Adipocyte (in vitro differentiated cells): ENCODE measurements at places on chromosomes 13 and 19.

DNA sequence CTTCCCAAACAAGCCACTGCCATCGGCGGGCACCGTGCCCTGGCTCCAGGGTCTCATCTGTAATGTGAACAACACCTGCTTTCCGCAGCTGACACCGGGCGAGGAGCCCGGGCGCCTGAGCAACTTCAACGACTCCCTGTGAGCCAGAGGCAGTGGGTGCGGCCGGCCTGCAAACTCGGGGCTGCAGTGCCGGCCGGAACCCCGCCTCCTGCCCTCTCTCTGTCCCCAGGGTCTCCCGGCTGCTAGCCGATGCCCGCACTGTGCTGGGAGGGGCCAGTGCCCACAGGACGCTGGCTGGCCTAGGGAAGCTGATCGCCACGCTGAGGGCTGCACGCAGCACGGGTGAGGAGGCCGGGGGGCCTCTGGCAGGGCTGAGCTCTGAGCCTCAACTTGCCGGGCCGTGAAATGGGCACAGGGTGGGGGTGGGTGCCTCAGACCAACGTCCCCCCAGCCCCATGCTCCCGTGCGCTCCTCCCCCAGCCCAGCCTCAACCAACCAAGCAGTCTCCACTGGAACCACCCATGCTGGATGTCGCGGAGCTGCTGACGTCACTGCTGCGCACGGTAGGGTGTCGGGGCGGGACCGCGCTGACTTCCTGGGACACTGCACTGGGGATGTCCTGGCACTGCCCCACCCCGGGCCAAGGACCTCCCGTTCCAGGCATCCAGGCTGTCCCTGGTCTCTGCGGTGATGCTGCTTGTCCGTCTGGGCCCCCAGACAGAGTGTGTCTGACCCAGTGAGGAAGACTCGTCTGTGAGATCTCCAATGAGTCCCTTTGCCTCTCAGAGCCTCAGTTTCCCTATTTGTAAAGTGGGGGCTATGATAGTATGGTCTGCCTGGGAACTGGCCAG, 2.2 kb downstream of the ABCA7 start:
- DNase-seq, result no peak

- no peak for DNase-seq
Measured at GRCh38 chr19:41868120-41868988, 8.3 kb downstream of the RPS19 start.

- peak; percentile 49 for DNase-seq
Measured at GRCh38 chr19:709196-709964, 645 bp downstream of the PALM start.

DNA sequence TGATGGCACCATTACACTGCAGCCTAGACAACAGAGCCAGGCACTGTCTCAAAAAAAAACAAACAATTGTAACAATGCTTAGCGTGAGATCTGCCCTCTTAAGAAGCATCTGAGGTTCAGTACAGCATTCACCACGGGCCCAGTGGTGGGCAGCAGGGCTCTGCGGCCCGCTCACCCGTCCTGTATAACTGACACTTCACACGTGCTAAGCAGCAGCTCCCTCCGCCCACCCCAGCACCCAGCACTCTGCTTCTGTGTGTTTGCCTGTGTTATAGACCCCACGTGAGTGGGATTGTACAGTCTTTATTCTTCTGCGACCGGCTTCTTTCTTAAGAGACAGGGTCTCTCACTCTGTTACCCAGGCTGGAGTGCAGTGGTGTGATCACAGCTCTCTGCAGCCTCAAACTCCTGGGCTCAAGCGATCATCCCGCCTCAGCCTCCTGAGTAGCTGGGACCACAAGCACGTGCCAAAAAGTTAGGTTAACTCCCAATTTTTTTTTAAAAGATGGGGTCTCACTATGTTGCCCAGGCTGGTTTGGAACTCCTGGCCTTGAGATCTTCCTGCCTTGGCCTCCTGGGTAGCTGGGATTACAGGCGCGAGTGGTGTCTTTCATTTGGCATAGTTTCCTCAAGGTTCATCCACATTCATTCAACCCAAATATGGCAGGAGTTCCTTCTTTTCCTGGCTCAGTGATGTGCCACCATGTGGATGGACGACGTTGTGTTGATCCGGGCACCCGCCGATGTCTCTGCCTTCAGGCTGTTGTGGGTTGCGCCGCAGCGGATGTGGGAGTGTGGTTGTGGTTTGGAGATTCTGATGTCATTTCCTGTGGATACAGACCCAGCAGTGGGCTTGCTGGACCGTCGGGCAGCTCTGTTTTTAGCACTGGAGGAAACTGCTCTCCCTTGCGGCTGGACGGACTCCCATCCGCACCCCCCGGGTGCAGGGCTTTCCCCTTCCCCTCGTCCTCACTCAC, 170.0 kb downstream of the KDM4B start:
- DNase-seq, result peak; percentile 55

- DNase-seq, result no peak
Measured at GRCh38 chr13:99281811-99282263, 23.7 kb upstream of the GPR18 start.
